ENCODE measurements at places on chromosomes 7 and 10. TPM values are rescaled to one million over a fixed set of nuclear protein-coding genes. Genes with fewer than 3 reads are reported as not detected.

- H3K4me3 ChIP-seq, result no peak overlapping the region
- peaks cover 5% of the 10 kb centered on the region for H3K36me3 ChIP-seq
- H3K4me1 ChIP-seq, result peaks cover 41% of the 10 kb centered on the region
These were observed 164.8 kb downstream of the C7orf25 start for GRCh38 chr7:42747044-42747443.

GRCh38 chr10:78148961-78149612 lies 115.4 kb downstream of the RPS24 start:
- DNase-seq, result no peak
- no peak overlapping the region for H3K4me3 ChIP-seq
- no peak overlapping the region for H3K27ac ChIP-seq
- H3K4me1 ChIP-seq, result no peaks in the 10 kb centered on the region
- no peaks in the 10 kb centered on the region for H3K36me3 ChIP-seq
- H3K27me3 ChIP-seq, result no peaks in the 10 kb centered on the region

- peak overlapping the region; percentile 87 for H3K4me3 ChIP-seq
- H3K27ac ChIP-seq, result no peak overlapping the region
- peaks cover 95% of the 10 kb centered on the region for H3K27me3 ChIP-seq
- H3K4me1 ChIP-seq, result peaks cover 66% of the 10 kb centered on the region
- peaks cover 7% of the 10 kb centered on the region for H3K36me3 ChIP-seq
- DNase-seq, result peak; percentile 78
These were observed 8.5 kb downstream of the SP8 start for GRCh38 chr7:20778063-20778721.

- H3K27me3 ChIP-seq, result no peaks in the 10 kb centered on the region
- H3K4me1 ChIP-seq, result peaks cover 17% of the 10 kb centered on the region
- H3K27ac ChIP-seq, result no peak overlapping the region
These were observed 106.0 kb downstream of the OSBPL3 start for GRCh38 chr7:24873944-24874343.

GRCh38 chr10:36759141-36759805 lies 366.1 kb upstream of the ANKRD30A start:
- H3K27me3 ChIP-seq, result peaks cover 4% of the 10 kb centered on the region
- H3K36me3 ChIP-seq, result no peaks in the 10 kb centered on the region
- no peak overlapping the region for H3K27ac ChIP-seq
- H3K4me3 ChIP-seq, result no peak overlapping the region
- H3K4me1 ChIP-seq, result no peaks in the 10 kb centered on the region

GRCh38 chr7:40095695-40096327 lies 38.6 kb downstream of the MPLKIP start:
- H3K27ac ChIP-seq, result no peak overlapping the region
- no peak overlapping the region for H3K4me3 ChIP-seq
- H3K4me1 ChIP-seq, result peaks cover 7% of the 10 kb centered on the region
- no peak for DNase-seq

DNA sequence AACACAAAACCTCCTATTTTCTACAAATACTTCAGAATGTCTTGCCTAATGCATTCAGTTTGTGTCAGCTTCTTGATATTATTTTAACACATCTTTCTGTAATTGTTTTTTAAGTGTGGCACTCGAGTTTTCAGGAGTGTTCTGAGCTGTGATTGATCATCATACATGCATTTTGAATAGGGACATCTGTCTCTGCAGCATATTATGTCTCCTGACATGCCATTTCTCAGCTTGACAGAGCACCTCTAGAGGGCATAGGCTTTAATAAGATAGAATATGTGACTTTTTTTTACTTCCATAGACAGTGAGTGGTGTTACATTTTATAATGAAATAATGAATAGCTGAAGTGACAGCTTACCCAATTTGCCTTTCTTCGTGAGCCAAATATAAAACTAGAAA lies 219.2 kb upstream of the HDAC9 start:
- H3K4me1 ChIP-seq, result no peaks in the 10 kb centered on the region
- H3K27me3 ChIP-seq, result no peaks in the 10 kb centered on the region
- no peak overlapping the region for H3K27ac ChIP-seq
- DNase-seq, result no peak
- no peak overlapping the region for H3K4me3 ChIP-seq

DNA sequence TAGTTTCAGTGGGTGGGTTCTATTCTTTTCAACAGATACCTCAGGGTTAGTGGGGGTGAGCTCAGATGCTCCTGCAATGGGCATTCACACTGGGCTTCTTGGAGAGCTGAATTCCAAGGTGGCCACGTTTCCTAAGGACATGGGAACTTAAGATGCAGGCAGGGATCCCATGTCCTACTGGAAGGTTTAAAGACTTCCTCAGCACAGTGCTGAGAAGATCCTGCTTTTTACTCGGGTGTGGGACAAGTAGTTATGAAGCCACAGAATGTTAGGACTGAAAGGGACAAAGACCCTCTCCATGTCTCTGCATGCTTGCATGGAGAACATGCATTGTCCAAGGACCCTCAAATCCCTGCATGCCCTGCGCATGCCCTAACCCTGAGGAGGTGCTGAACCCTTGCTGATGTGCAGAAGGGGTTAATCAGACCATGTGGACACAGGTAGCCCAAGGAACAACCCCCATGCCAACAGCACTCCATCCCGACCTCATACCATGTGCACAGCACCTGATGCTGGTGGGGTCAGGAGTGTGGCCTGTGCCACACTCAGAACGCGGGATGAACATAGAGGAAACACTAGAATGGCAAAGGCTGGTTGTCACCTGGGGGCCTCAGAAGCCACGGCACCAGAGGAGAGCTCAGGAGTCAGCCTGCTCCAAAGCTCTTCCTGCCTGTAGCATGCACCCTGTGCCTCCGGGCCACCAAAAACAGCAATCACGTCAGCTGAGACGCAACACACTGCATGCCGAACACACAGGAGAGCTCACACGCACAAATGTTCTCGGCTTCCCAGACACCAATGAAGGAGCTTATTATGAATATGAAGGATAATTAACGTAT lies 15.2 kb downstream of the IL2RA start:
- no peaks in the 10 kb centered on the region for H3K36me3 ChIP-seq
- H3K4me1 ChIP-seq, result no peaks in the 10 kb centered on the region
- no peak overlapping the region for H3K4me3 ChIP-seq
- no peak overlapping the region for H3K27ac ChIP-seq

DNA sequence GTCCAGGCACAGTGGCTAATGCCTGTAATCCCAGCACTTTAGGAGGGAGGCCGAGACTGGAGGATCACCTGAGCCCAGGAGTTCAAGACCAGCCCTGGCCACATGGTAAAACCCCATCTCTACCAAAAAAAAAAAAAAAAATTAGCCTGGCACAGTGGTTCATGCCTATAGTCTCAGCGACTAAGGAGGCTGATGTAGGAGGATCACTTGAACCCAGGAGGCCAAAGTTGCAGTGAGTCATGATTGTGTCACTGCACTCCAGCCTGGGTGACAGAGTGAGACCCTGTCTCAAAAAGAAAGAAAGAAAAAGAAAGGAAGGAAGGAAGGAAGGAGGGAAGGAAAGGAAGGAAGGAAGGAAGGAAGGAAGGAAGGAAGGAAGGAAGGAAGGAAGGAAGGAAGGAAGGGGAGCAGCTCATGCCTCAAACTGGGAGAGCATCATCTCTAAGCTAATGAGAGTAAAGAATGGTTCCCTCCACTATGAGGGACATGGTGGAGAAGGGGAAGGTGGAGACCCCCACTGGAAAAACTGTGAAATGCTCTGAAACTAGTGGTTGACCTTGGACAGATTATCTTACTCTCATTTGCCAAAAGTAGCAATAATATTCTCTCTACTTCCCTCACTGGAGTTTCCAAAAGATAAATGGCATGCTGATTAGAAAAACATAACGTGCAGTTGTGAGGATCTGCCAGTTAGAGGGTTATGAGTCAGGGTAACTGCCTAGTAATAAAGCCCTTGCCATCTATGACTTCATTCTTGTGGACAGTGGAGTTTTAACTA lies 16.8 kb downstream of the GIMAP5 start:
- H3K4me1 ChIP-seq, result peaks cover 10% of the 10 kb centered on the region
- H3K27me3 ChIP-seq, result peaks cover 28% of the 10 kb centered on the region
- no peak overlapping the region for H3K27ac ChIP-seq
- H3K4me3 ChIP-seq, result no peak overlapping the region

DNA sequence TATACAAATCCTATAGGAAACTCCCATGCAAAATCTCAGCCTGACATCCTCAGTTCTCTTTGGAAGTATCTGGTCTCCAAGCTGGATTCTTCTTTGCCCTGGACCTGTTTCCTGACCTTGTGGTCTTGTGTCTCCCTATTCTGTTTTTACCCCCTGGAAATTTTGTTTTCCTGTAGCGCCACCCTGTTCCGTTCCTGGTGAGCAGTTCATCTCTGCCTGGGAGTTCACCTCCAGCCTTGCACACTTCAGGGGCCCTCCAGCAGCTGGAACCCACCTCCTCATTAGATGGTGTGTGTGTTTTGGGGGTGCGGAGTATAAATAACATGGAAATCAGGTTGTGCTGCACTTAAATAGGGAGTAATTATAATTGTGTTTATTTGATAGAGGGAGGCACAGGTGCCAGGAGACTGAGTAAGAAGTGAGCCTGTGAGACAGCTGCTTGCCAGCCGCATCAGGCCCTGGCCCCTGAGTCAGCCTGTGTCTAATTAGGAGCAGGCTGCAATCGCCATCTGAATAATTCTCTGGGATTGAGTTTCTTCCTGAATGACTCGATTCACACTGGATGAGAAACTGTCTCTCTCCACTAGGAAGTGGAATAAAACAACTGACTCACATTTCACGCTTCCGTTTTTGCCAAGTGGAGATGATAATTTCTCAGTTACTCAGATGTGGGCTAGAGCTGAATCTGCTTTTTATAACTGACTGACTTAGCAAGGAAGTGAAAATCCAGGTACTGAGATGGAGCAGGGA lies 69.4 kb upstream of the HECTD2 start:
- no peak overlapping the region for H3K4me3 ChIP-seq
- H3K4me1 ChIP-seq, result peaks cover 25% of the 10 kb centered on the region
- no peaks in the 10 kb centered on the region for H3K27me3 ChIP-seq
- no peak for DNase-seq
- H3K27ac ChIP-seq, result peak overlapping the region; percentile 19

DNA sequence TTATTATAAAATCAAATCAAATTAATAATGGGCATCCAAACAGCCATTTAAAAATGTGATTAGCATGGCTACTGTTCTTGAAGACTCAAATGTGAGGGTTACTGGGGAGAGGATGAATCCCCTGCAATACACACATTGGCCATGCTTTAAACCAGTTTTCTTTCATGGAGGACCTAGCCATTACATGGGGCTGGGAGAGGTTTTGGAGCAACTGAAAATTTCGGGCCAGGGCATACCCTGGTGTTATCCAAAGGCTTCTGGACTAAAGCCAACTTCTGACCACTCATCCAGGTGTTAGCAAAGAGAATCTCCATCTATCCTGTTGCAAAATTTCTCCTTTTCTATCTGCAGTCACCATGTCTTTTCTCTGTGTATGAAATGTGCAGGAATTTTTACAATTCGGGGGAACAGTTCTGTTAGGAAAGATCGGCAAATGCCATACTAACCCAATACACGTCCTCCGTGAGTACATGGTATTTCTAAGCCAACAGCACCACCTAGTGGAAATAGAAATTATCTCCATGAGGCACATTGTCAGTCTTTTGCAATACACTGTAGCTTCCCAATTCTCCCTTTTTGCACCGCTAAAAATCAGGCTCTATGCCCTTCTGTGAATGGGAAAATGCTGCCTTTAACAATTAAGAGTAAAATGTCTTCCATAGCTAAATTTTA lies 47.0 kb upstream of the ZNF107 start:
- peaks cover 17% of the 10 kb centered on the region for H3K36me3 ChIP-seq
- DNase-seq, result peak; percentile 1
- H3K27me3 ChIP-seq, result no peaks in the 10 kb centered on the region
- H3K4me3 ChIP-seq, result no peak overlapping the region
- no peaks in the 10 kb centered on the region for H3K4me1 ChIP-seq

GRCh38 chr7:127768241-127768640 lies 116.2 kb downstream of the SND1 start:
- peaks cover 7% of the 10 kb centered on the region for H3K36me3 ChIP-seq
- H3K27ac ChIP-seq, result no peak overlapping the region
- no peak overlapping the region for H3K4me3 ChIP-seq
- DNase-seq, result no peak

GRCh38 chr10:100724531-100725027 lies 20.8 kb upstream of the PAX2 start:
- no peaks in the 10 kb centered on the region for H3K36me3 ChIP-seq
- H3K27ac ChIP-seq, result no peak overlapping the region
- peaks cover 97% of the 10 kb centered on the region for H3K27me3 ChIP-seq
- H3K4me3 ChIP-seq, result no peak overlapping the region

DNA sequence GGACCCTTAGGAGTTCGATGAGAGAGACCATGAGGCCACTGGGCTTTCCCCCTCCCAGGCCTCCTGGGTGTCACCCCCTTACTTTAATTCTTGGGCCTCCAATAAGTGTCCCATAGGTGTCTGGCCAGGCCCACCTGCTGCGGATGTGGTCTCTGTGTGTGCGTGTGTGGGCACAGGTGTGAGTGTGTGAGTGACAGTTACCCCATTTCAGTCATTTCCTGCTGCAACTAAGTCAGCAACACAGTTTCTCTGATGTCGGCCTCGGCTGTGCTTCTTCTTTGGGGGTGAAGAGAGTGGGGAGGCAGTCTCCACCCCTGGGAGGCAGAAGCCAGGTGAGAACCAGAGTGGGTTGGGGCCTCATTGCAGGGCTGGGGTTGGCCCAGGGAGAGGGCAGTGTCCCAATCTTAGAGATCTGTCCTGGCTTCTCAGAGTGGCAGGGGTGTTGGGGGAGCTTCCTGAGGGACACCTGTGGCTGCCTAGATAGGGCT lies 1.5 kb downstream of the PVRIG start:
- H3K36me3 ChIP-seq, result no peaks in the 10 kb centered on the region
- no peak for DNase-seq
- no peak overlapping the region for H3K4me3 ChIP-seq
- H3K27ac ChIP-seq, result no peak overlapping the region

DNA sequence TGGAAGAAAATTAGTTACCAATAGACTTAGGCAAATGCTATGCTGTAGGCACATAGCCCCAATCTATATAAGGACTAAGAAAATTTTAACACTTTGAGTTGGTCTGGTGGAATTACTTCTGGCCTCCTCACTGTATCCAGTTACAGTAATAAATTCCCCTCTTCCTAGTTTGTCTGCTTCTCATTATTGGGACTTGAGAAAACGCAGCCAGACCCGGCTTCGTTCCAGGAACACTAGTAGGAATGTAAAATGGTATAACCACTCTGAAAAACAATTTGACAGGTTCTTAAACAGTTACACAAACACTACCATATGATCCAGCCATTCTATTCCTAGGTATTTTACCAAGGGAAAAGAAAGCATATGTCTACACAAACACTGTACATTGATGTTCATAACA lies 150.2 kb downstream of the VPS50 start:
- peaks cover 32% of the 10 kb centered on the region for H3K27me3 ChIP-seq
- no peak overlapping the region for H3K27ac ChIP-seq
- H3K4me3 ChIP-seq, result no peak overlapping the region
- H3K36me3 ChIP-seq, result no peaks in the 10 kb centered on the region

DNA sequence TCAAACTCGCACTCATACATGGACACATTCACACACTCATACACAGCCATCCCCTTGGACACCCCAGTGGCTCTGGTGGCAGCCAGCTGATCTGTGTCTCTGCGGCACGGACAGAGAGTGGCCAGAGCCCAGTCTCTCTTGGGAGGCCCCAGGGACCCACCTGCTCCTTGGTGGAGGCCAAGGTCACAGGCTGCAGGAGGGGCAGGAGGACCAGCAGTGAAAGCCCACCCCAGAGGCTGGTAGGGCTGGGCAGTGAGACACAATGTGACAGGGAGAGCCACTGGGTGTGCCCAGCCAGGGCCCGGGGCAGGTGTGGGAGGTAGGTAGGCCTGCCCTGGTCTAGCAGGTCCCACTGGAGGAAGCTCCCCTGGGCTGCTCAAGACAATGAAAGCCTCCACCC lies 18.5 kb downstream of the SHH start:
- no peak overlapping the region for H3K27ac ChIP-seq
- no peaks in the 10 kb centered on the region for H3K4me1 ChIP-seq
- peaks cover 39% of the 10 kb centered on the region for H3K27me3 ChIP-seq
- peaks cover 5% of the 10 kb centered on the region for H3K36me3 ChIP-seq

CYP2C19 gene
- total RNA-seq, result not detected

CALCR gene
- total RNA-seq, result 0.07 TPM

CUZD1 gene
- total RNA-seq, result not detected

ADRA2A gene
- 0.07 TPM for total RNA-seq

SEMA3D gene
- 26.3 TPM for total RNA-seq

ZWINT gene
- total RNA-seq, result 109 TPM
